Neural progenitor cell (in vitro differentiated cells): ENCODE measurements at places on chromosomes 6 and 20. TPM values are rescaled to one million over a fixed set of nuclear protein-coding genes. Genes with fewer than 3 reads are reported as not detected.

GRCh38 chr6:34020807-34021553 lies 124.9 kb downstream of the GRM4 start:
- no peak for DNase-seq

- DNase-seq: no peak
These were observed 158.8 kb downstream of the DLL1 start for GRCh38 chr6:170132011-170132521.

GRCh38 chr6:22512686-22513427 lies 56.5 kb upstream of the HDGFL1 start:
- DNase-seq: no peak

DNA sequence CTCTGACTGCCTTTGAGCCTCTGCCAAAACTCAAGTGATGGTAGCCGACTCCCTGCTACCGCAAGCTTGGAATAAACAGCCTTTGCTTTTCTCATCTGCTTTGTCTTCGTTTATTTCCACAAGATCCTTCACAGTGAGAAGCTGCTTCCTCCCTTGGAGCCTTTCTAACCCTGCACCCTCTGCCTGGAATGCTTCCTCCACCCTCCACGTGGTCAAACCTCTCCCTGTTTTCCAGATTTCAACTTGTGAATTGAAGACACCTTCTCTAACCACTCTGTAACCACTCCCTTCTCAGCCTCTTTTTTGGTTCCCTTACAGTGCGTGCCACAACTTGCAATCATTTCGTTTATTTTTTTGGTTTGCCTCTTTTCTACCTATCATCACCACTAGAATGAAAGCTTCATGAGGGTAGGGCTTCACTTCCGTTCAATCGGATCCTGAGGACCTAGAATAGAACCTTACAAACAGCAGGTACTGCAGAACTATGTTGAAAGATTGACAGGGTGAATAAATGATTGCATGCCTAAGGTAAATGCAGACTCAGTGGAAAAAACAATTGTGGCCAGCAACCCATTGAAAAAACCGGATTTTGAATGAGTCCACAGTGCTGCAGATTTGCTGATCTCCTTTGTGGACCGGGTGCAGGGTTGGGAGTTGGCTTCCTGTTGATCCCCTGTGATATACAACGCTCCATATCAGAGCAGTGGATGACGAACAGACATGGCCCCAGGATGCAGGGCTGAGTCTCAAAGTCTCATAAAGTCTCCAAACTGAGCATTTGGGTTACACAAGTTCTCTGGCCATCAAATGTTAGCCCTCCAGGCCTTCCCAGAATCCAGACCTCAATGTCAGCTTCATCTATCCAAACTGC lies 51.0 kb upstream of the HIVEP1 start:
- no peak for DNase-seq

DNA sequence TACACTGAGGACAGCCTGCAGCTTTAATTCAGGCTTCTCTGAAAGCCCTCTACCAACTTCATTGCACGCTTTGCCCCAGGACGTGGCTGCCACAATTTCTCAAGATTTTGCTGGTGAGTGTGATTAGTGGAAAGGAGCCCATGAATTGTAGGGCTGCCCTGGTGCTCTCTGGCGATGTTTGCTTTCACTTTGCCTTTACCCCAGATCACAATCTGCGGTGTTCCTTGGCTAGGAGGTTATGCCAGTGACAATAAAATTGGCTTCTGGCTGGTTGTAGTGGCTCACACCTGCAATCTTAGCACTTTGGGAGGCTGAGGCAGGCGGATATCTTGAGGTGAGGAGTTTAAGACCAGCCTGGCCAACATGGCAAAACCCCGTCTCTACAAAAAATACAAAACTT lies 139.3 kb downstream of the FOXC1 start:
- no peak for DNase-seq

GRCh38 chr6:149608381-149608982 lies 40.0 kb downstream of the KATNA1 start:
- no peak for DNase-seq

DNA sequence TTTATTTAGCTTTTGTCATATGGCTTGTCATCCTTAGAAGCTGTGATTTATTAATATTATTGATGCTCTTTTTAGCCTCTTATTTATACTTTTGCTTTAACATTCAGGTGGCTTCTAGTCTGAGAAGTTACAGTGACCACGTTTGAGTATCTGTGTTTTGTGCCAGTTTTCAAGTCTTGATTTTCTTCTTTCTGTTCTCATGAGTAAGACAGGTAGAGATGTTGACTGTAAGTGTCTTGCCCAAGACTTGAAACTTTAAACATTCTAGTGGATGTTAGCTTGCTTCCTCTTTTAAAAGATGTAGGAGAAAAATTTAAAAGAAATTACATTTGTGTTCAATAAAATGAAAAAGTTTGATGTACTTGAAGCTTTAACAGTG lies 122.6 kb downstream of the LRRC1 start:
- DNase-seq: no peak

DNA sequence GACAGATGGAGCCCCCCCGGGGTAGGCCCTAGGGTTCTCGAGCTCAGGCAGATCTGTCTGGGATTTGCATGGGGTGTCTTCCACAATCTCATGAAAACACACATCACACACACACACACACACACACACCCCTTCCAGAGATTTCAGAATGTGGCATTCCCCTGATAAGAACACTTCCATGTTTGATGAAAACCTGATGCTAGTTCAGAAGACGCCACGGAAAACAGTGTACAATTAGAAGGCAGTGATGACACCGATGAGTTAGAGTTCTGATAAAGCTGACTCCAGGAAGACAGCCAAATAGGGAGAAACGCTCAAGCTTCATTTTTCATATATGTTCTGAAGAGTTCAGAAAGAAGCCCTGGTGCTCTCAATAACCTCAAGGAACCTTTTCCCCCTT lies 438.7 kb upstream of the JARID2 start:
- DNase-seq: no peak

DNA sequence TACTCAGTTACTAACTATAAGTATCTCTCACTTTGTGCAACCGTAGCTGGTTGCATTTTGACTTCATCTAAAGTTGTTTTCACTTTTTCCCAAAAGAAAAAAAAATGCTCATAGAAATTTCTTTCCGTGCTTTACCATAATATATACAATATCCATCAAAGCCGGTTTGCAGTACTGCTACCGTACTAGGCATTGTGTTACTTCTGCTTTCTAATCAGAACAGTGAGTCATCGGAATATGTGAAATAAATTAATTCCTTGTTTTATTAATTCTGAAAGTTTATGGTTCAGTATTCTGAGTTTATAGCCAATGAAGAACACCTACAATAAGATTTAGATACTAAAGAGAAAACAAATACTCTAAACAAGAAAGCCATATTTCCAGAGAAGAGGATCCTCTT lies 72.5 kb downstream of the TNFRSF21 start:
- no peak for DNase-seq

GRCh38 chr20:1761116-1761515 lies 103.5 kb upstream of the SIRPG start:
- no peak for DNase-seq

RAD21L1 gene
- total RNA-seq: not detected in 2 replicates

MRAP2 gene
- total RNA-seq: 0.59 and 0.75 TPM in 2 replicates
